ENCODE measurements at places on chromosomes 4 and X.

DNA sequence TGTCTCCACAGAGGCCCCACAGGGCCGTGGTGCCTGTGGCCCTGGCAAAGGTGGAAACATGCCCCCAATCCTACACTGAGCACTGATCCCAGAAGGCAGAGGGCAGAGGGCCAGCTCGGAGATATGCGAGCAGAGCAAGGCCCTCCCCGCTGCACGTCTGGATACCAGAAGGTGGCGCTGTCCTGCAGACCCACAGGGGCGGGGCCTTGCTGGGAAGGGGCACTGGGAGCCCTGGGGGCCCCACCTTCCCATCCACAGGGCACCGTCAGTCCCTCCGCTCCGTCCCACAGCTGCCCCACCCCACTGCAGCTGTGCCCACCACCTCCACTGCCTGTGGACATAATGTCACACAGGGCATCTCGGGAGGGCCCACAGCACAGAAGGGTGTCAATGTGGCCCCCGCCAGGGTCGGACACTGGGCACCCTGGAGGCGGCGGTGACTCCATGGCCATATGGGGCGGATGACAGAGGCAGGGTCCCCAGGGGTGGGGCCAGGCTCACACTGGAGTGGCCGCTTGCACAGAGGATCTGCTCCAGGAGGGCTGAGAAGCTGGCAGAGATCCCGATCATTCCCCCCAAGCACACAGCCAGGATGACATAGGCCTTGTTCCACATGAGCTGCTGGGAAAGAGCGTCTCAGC lies 4.8 kb downstream of the SLC49A3 start:
- DNase-seq: no peak

DNA sequence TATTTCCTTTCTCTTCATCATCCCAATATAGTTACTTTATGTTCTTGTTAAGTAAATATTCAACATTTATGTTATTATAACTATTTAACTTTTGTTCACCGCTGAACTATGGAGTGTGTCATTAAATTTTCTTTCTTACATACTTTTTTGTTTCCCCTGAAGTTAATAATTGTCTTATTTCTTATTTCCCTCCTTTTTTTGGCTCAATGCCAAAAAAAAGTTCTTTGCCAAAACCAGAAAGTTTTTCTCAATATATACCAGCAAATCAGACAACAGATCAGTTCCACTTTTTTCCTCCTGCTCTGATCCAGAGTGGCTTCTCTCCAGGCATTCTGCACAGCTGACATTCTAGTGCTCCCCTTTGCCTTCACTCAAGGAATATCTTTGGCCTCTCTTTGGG lies 187.0 kb upstream of the PPARGC1A start:
- no peak for DNase-seq

- DNase-seq: no peak
Measured at GRCh38 chr4:96504386-96504785, 664.5 kb downstream of the PDHA2 start.

GRCh38 chrX:48648336-48648751 lies 35.3 kb upstream of the WAS start:
- no peak for DNase-seq

GRCh38 chrX:136689436-136689835 lies 41.5 kb downstream of the CD40LG start:
- no peak for DNase-seq

DNA sequence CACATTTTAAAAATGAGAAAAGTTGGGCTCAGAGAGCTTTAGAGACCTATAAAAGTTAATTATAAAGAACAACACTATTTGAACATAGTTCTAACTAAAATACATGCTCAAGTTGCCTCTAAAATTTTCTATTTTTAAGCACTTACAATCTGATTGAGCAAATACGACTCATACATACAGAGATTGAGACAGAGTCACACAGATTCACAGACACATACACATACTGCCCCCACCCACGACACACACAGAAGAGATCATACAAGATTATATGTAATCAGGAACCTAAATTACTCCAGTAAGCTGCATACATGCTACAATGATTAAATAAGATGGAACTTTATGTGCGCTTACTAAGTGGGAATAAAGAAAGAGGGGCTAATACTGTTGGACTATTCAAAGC lies 2.7 kb upstream of the ASB5 start:
- DNase-seq: no peak
